ENCODE measurements at places on chromosomes 3 and 15.

- no peak for DNase-seq
These were observed 111.5 kb downstream of the CFAP44 start for GRCh38 chr3:113329757-113330156.

DNA sequence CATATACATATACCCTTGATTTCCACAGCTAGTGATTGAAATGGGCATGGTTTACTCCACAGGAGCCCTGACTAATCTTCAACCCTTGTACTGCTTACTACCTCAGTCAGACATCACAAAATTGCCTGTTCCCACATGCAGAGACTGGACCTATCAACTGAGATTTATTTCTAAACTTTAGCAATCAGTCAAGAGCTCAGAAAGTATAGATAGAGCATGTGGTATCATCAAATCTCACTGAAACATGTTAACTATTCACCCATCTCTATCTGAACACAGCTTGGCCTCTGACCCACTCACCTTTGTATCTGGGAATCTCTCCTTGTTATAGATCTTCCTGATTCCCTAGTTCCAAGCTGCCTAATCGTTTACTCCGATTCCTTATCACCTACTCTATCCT lies 14.6 kb downstream of the ADAM10 start:
- DNase-seq = peak; percentile 81

- DNase-seq = peak; percentile 90
These were observed 117.8 kb upstream of the PRICKLE2 start for GRCh38 chr3:64342940-64343688.

DNA sequence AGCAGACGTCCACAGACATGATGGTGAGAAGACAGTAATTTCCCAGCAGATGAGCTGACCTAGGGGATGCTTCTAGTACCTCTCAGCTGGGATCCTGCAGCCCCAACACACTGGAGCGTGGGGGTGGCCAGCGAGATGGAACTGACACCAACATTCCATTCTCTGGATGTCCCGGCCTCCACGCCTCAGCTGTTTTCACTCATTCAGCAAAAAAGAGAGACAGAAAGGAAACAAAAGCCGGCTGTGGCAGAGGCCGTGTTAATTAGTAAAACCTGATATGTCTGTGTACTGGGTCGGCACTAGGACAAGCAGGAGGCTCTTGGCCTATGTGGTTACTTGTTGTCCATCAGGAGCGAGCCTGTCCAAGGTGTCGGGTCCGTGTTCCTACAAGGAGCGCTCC lies 82.6 kb upstream of the MYZAP start:
- no peak for DNase-seq

DNA sequence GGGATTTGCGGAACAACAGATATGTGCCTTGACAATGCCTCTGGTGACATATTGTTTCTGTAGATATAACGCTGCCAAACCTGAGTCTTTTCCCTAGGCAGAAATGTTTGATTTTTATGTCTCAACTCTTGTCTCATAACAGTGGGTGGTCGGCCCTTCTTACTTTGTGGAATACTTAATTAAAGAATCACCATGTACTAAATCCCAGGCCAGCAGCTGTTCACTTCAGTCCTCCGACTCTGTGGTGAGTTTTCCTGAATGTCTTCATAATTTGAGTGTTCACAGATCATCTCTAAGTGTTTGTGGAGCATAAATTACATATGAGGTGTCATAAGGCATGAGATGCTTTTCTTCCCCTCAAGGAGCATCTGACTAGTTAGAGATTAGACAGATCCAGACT lies 5.9 kb downstream of the FETUB start:
- no peak for DNase-seq
